ENCODE measurements at places on chromosomes 3 and 15. TPM values are rescaled to one million over a fixed set of nuclear protein-coding genes. Genes with fewer than 3 reads are reported as not detected.

DNA sequence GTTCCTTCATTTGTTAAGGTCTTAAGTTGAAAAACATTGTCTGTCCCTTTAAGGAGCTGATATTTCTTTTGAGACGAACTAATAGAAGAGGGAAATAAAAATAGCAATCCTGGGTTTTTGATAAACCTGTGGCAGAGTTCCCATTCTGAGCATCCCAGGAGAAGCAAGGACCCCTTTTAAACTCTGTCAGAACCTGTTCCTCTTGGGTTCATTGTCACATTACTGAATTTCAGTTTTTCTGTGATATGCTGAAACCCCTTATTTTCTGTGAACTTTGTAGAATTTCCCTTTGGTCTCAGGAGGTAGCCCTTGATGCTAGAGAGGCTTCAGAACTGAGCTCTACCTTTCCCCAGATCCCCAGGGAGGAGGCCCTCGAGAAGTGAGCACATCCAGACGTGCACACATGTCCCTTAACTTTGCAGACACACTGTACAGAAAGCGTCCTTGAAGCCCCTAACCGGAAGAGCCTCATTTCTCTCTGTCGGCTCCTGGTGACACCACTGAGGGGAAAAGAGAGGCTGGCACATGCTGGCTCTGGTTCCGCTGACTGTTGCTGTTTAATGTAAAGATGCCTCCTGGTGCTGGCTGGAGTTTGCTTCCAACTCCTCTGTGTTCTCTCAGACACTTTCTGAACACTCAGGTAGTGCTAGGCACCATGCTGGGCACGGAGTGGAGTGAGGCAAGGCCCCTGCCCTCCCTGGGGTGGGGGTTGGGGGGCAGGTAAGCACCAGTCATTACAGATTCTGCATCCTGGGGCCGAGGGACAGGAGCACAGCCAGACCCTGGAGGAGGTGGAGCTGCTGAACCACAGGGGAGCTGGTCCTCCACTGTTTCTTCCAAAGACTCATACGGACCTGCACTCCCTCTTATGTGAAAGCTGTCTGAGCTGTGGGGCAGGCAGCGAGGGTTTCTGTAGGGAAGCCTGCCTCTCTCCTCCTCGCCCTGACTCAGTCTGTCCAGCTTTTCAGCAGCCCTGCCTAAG is 77.5 kb downstream of the CHDH start:
- no peak for DNase-seq

GRCh38 chr3:525415-525814 is 328.9 kb downstream of the CHL1 start:
- no peak for DNase-seq

The SLC24A5 gene
- total RNA-seq, result not detected

DNA sequence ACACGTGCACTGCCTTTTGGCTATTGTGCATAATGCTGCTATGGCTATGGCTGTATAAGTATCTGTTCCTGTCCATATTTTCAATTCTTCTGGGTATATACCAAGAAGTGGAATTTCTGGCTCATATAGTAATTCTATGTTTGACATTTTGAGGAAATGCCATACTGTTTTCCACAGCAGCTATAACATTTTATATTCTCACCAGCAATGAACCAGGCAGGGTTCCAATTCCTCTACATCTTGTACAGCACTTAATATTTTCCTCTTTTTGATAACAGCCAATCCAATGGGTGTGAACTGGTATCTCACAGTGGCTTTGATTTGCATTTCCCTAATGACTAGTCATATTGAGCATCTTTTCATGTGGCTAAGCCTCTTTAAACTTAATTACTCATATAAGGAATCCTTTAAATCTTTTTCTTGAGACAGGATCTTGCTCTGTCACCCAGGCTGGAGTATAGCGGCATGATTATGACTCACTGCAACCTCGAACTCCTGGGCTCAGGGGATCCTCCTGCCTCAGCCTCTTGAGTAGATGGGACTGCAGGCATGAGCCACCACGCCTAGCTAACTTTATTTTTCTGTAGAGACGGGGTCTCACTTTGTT is 38.1 kb upstream of the IGDCC4 start:
- no peak for DNase-seq

DNA sequence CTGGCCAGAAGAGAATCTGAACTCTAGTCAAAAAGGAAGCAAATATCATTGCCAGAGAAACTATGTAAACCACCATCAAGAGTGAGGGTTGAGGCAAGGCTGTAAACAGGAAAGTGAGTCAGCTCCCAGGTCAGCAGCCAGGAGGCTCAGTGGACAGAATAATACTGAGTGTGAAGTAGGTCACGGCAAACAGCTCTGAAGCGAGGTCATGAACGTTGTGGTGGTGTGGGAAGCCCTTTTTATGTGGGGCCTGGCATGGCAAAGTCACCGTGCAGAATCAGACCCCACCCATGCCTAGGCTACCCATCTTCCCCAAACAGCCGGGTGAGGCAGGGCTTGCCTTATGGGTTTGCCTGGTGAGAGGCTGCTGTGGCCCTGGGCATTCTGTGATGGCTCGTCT is 43.9 kb downstream of the THBS1 start:
- DNase-seq, result peak; percentile 34

DNA sequence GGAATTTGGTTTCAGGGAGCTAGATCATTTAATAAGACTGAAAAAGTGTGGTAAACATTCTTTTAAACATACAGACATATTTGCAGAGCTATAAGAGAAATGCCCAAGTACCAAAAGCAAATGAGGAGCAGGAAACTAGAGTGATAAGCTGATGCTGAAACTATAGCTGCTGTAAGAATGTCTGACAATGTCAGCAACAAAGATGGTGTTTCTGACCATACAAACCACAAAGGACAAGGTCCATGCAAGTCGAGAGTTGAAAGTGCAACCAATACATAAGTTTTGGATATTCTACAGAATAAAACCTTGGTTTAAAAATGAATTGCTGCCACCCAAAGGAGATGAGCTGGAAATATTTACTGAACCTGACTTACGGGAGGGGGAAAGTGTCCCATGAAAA is 610.2 kb downstream of the TBL1XR1 start:
- no peak for DNase-seq

DNA sequence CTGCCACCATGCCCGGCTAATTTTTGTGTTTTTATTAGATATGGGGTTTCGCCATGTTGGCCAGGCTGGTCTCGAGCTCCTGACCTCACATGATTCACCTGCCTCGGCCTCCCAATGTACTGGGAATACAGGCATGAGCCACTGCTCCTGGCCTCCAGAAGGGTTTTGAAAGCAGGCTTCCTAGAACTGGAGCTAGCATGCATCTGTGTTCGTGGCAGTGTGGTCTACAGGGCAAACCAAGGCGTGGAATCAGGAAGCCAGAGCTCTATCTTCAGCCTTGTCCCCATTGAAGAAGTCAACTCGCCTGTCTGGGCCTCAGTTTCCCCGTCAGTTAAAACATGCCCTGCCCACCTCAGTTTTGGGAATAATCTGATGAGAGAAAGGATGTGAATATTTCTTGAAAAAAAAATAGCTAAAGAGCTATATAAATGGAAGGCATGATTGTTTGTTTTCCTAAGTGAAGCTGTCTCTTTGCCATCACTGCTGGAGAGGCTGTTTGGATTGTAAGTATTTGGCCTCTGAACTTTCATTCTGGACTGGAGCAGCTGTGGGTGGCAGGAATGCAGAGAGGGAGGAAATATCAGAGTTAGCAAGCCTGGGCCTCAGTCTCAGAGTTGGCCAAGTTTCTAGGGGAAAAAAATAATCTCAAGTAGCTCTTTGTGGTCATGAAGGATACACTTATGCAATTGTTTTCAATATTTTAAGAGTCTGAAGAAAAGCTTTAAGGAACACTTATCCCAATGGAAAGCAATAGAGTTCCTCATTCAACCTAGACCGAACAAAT is 36.5 kb upstream of the UACA start:
- no peak for DNase-seq

The CCNB2 gene
- total RNA-seq, result 5.2 TPM

DNA sequence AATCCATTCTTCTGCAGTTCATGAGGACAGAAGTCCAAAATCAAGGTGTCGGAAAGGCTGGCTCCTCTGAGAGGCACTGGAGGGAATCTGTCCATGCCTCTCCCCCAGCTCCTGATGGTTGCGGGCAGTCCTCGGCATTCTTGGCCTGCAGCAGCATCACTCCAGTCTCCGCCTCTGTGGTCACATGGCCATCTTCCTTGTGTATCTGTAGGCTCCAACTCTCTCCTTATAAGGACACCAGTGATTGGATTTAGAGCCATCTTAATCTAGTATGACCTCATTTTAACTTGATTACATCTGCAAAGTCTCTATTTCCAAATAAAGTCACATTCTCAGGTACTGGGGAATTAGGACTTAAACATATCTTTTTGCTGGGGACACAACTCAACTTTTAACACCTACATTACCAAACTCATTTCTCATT is 56.0 kb upstream of the FLNB start:
- DNase-seq, result no peak

DNA sequence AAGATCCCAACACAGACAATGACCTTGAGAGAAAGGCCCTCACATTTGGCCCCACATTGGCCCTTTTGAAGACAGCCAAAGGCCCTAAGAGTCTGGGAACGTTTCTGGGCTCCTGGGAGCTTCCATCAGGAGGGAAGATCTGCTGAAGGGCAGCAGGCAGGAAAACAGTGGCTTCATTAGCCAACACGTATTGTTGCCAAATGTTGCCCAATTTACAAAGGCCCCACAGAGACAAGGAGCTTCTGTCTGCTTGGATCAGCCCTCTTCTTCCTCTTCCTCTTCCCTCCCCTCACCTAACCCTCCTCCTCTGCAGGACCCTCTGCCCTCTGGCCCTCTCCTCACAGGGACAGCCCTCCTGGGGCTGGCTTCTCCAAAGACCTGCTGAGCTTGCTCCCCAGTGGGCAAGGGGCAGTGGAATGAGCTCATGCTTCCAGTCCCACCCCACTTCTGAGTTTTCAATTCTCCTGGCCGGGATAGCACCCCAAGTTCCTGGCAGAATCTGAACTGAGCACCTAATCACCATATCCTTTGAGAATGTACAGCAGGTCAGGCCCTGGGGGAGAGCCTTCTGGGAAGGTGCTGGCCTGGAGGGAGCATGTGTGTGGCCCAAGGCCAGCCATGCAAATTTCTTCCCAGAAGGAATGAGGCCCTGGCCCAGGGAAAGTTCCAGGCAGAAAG is 5.1 kb upstream of the LTF start:
- DNase-seq, result no peak

GRCh38 chr3:13301286-13301987 is 118.7 kb downstream of the NUP210 start:
- peak; percentile 25 for DNase-seq

GRCh38 chr15:62895905-62896316 is 146.6 kb upstream of the TPM1 start:
- DNase-seq, result no peak

DNA sequence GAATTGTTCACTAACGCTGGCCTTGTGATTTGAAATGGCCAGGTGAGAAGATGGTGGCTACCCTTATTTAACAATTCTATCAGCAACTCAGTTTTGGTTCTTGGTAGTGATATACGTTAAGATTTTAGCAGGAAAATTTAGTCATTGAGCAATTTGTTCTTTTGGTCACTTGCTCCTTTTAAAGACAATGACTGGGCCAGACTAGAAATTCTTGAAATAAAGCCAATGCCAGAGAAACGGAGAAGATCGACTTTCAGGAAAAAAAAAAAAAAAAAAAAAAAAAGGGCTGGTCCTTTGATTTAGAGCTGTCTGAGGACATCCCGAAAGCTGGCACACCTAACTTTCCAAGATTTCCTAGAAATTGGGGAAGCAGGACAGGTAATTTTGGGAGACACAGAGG is 178.5 kb downstream of the FNDC3B start:
- DNase-seq, result no peak

- no peak for DNase-seq
Observed at GRCh38 chr3:38151667-38152265, 13.3 kb downstream of the MYD88 start.

The FBXO40 gene
- total RNA-seq, result not detected

The C3orf85 gene
- 174 TPM for total RNA-seq

The ZNF660 gene
- 1.2 TPM for total RNA-seq

DNA sequence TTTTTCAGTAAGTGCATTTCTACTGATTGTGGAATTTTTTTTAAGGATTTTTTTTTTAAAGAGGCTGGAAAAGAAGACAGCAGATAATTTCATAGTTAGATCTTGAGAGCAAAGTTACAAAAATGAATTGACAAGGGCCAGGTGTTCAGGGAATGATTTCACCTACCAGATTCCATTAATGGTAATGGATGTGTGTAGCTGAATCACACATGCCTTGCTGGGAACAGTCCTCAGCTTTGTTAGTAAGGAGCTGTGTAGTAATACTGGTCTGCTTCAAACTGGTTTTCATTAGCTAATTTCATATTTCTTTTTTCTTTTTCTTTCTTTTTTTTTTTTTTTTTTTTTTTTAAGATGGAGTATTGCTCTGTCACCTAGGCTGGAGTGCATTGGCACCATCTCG is 16.0 kb downstream of the NR1D2 start:
- no peak for DNase-seq

DNA sequence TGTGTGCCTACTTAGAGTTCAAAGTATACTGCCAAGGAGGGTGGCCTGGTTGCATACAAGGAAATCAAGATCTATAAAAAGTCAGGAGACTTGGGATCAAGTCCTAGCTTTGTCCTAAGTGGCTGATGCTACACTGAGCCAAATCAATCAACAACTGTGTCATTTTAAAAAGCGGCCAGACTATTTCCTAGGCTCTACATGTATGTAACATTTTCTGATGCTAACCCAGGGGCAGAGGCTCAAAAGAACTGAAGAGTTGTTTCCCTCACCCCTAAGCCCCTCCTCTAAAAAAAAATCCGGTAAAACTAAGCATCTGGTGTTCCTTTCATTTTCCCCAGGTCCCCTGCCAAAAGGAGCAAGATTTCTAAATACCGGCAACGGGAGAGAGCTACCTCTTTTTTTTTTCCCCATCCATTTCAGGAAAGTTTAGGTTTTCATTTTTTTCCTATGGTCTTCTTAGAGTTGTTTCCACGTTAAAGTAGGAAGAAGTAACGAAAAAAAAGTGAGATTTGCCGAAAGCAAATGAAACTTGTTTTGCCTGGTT is 18.8 kb upstream of the CHD2 start:
- DNase-seq, result no peak

All from Peyer's patch (tissue), 4 donors.